Mesothelial cell of epicardium (in vitro differentiated cells): ENCODE measurements at places on chromosomes 11 and 22. TPM values are rescaled to one million over a fixed set of nuclear protein-coding genes. Genes with fewer than 3 reads are reported as not detected.

- no peak overlapping the region for H3K27ac ChIP-seq
- H3K4me3 ChIP-seq: no peak overlapping the region
- DNase-seq: no peak
- peaks cover 2% of the 10 kb centered on the region for H3K27me3 ChIP-seq
- peaks cover 4% of the 10 kb centered on the region for H3K4me1 ChIP-seq
Measured at GRCh38 chr22:44372611-44373010, 59.9 kb upstream of the SHISAL1 start.

DNA sequence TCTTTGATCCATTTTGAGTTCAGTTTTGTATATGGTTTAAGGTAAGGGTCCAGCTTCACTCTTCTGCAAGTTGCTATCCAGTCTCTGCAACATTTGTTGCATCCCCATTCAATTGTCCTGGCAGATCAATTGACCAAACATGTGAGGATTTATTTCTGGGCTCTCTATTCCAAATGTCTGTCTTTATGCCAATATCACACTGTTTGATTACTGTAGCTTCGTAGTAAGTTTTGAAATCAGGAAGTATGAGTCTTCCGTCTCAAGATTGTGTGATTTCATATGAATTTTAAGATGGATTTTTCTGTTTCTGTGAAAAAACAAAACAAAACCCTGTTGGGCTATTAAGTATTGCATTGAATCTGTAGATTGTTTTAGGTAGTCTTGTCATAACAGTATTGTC, 17.0 kb downstream of the APLP2 start:
- DNase-seq: no peak
- no peaks in the 10 kb centered on the region for H3K27me3 ChIP-seq
- H3K27ac ChIP-seq: no peak overlapping the region
- no peak overlapping the region for H3K4me3 ChIP-seq
- peaks cover 20% of the 10 kb centered on the region for H3K4me1 ChIP-seq

SLC37A2 gene
- total RNA-seq: 0.47 to 0.54 TPM (median 0.51 TPM) in 3 replicates

CFAP300 gene
- total RNA-seq: 2.3 to 3.3 TPM (median 2.9 TPM) in 3 replicates
